ENCODE measurements at places on chromosomes 12 and 14.

GRCh38 chr12:112752303-112752702 is 39.2 kb upstream of the RPH3A start:
- no peak for DNase-seq

GRCh38 chr14:71665157-71665556 is 267.1 kb upstream of the RGS6 start:
- DNase-seq, result no peak

DNA sequence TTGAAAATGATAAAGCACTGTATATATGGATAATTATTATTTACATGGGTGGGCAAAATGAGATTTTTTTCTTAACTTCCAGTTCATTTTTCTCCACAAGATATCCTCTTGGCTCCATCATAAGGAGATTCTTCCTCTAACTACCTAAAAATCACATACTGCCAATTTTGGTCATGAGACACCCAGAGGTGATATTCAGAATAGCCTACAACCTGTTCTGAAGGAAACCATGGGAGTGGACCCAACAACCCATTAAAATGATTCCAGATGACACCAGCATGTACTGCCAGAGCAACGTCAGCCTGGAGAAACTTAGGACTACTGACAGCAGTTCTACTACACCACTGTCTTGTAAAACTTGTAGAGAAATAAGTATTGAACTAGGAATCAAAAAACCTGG is 136.3 kb upstream of the TMPO start:
- no peak for DNase-seq

- no peak for DNase-seq
Measured at GRCh38 chr12:124658806-124659402, 91.5 kb upstream of the NCOR2 start.

- DNase-seq, result no peak
Measured at GRCh38 chr14:94542111-94542810, 19.0 kb upstream of the SERPINA4 start.

DNA sequence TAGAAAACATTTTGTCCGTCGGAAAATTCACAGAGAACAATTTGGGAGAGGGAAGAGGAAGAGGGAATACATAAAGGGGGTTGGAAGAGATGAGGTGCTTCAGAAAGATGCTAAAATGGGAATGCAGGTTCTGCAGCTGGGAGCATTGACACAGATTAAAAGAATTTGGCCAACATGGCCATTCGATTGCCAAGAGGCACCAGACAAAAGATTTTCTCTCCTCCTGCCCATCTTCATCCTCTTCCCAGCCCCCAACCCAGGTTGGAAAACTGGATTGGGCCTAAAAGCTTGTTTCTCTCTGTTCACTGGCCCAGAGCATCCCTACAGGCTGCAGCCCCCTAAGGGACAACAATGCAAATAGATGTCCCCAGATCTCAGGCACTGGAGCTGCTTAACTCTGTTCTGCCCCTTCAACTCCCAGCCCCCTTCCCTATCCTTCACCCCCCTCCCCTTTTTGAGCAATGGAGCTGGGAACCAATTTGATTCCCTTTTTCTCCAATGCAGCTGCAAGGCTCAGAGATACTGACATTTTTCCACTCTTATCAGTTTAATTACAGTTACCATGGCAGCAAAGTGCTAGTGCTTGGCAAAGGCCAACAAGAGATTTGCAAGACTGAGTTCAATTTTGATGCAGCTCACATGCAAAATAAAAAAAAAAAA is 1.9 kb downstream of the LMO3 start:
- DNase-seq, result no peak

- DNase-seq, result no peak
Measured at GRCh38 chr12:114499338-114499737, 93.4 kb upstream of the TBX5 start.

- no peak for DNase-seq
Measured at GRCh38 chr14:95548328-95548929, 13.6 kb downstream of the GLRX5 start.

- DNase-seq, result no peak
Measured at GRCh38 chr14:24838945-24839616, 205.1 kb upstream of the GZMB start.
